Motor neuron (in vitro differentiated cells): ENCODE measurements at places on chromosomes 5 and 9.

DNA sequence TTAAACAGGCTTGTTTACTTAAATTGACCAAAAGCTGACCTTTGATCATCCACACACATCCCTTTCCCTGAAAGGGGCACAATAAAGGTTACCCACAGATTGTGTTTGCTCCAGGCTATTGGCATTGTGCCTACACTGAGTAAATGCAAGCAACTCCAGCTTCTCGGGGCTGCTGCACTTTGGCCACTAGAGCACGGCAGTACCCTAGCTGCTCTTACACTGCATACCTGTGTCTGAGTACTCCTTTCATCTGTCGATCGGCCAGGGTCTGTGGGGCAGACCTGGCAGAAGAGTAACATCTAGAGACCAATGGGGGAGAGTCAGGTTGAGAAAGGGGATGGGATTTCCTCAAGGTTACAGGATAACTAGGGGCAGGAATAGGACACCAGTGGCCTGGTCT is 281.9 kb upstream of the NMUR2 start:
- no peak for ATAC-seq

DNA sequence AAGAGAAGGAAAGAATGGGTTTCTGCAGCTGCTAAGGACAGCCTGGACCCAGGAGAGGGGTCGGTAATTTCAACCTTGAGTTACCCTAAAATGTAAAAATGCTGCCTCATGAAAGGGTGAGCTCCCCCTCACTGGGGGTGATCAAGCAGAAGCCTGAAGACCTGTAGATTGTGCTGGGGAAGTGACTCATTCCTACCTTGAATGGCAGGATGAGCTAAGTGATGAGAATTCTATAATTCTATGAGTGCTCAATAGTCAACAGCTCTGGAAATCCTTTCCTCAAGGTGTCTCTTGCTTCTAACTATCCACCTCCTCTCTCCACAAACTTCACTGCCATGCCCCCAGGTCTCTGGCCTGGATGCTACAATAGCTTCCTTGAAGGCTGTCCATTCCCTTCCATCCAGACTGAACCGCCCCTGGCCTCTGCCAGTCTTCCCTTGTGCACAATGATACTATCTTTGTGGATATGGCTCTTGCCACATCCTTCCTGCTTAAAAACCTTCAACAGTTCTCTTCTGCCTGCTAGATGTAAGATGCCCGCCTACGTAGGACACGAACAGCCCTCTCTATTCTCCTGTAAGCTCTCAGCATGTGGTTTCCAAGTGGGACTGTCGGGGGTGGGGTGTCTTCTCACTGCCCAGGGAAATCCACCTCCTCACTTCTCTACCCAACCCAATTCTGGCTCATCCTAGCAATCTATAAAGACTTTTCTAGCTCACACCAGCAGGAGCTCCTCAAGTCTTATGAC is 50.6 kb downstream of the PTPN3 start:
- no peak for ATAC-seq

GRCh38 chr5:91301106-91301846 is 81.8 kb downstream of the ARRDC3 start:
- no peak for ATAC-seq

DNA sequence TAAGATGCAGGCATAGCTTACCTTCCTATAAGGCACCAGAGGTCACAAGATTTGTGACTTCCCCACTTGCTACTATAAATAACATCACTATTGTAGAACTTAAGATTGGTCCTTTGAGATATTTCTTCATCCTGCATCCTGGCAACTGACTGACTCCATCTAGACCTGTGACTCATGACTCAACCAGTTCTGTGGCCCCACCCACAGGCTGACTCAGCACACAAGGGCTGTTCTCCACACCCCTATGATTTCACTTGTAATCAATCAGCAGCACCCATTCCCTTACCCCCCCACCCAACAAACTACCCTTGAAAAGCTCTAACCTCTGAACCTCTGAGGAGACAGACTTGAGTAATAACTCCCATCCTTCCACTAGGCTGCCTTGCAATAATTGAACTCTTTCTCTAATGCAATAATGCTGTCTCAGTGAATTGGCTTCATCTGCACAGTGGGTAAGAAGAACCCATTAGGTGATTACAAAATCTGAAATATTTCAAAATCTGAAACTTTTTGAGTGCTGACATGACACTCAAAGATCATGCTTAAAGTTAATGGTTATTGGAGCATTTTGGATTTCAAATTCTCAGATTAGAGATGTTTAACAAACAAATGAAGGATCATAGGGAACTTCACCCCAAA is 296.7 kb downstream of the ARL15 start:
- peak; percentile 100 for ATAC-seq
